ENCODE measurements at places on chromosomes 2 and 18.

DNA sequence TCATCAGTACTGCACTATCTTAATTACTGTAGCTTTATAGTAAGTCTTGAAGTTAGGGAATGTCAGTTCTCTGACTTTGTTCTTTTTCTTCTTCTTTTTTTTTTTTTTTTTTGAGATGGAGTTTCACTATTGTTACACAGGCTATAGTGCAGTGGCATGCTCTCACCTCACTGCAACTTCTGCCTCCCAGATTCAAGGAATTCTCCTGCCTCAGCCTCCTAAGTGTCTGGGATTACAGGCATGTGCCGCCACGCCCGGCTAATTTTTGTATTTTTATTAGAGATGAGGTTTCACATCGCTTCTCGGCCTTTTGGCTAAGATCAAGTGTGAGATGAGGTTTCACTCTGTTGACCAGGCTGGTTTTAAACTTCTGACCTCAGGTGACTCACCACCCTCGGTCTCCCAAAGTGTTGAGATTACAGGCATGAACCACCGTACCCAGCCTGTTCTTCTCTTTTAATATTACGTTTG is 41.9 kb upstream of the TANC1 start:
- DNase-seq = no peak

- no peak for DNase-seq
Observed at GRCh38 chr2:120555092-120555491, 180.6 kb upstream of the GLI2 start.

DNA sequence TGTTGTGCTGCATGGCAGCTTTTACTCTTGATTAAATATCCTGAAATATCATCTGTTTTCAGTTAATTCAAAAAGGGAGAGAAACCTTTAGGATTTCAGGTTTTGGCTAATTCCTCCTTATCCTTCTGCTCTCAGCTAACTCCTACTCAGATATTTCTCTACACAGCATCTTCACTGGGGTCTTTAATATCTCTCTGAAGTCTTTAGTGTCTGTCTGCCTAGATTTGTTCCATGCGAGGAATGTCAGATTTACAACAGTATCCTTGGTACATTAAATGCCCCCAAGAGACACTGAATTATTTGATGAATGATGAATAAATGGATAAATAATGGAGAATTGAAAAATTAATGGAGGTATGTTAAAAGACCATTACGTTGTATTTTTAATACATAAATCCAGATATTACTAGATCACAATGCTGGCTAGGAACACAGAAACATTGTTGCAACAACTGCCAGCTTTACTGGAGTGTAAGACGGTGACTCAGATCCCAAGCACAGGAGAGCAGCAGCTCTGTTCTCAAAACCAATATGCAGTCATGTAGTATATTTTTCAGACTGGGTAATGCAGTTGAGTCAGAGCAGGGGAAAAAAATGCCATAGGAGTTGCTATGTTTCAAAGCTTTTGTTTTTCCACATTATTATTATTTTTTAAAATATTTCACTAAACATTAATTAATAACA is 388.0 kb upstream of the SYT4 start:
- DNase-seq = no peak

- DNase-seq = no peak
Observed at GRCh38 chr2:85772841-85773491, 19.2 kb downstream of the ATOH8 start.

DNA sequence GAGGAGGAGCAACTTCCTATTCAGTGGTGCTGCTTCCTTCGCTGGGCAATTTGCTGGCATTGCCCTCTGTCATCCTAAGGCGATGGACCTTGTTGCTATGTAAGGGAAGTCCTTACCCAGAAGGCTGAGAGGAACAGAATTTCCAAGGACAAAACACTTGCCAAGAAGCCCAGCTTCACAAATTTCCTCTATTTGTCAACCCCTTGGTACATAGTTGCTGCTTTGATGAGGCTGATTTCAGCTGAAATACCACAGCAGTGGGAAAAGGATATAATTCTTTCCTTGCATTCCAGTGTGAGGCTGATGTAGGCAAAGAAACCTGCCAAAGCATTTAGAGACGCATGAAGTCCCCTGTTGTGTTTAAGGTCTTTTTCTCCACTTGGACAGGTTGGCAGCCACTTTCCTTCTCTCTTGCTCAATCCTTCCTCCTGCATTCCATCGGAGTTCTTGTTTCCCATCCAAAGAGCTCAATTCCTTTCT is 16.4 kb upstream of the ST3GAL5 start:
- DNase-seq = peak; percentile 85

DNA sequence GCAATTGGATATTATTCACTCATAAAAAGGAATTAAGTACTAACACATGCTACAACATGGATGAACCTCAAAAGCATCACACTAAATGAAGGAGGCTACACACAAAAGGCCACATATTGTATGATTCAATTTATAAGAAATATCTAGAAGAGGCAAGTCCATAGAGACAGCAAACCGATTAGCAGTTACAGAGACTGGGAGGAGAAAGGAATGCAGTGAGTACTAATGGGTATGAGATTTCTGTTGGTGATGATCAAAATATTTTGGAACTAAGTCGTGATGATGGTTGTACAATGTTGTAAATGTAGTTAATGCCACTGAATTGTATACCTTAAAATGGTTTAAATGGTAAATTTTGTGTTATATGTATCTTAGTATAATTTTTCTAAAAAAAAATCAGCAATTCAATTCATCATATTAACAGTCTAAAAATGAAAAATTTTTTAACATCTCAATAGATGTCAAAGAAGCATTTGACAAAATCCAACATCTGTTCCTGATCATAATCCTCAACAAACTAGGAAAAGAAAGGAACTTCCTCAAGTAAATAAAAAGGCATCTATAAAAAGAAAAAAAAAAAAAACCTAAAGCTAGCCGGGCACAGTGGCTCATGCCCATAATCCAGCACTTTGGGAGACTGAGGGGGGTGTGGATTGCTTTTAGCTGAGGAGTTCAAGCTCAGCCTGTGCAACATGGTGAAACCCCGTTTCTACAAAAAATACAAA is 98.1 kb downstream of the TGIF1 start:
- no peak for DNase-seq

DNA sequence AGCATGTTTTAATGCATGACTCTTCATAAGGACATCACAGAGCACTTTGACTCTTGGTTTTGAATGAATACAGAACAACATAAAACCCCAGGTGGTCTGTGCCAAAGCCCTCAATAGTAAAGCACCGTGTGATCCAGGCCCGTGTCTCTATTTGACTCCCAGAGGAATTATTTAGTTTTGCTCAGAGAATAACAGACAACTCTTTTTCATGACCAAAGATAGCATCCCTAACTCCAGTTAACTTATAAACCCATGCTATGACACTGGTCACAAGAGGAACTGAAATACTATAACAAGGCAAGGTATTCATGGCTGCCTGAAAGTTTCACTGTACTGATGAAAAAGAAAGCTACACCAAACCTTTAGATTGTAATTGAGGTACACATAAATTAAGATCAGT is 128.4 kb downstream of the IKZF2 start:
- DNase-seq = no peak

- no peak for DNase-seq
Observed at GRCh38 chr2:221518935-221519625, 53.0 kb downstream of the EPHA4 start.

DNA sequence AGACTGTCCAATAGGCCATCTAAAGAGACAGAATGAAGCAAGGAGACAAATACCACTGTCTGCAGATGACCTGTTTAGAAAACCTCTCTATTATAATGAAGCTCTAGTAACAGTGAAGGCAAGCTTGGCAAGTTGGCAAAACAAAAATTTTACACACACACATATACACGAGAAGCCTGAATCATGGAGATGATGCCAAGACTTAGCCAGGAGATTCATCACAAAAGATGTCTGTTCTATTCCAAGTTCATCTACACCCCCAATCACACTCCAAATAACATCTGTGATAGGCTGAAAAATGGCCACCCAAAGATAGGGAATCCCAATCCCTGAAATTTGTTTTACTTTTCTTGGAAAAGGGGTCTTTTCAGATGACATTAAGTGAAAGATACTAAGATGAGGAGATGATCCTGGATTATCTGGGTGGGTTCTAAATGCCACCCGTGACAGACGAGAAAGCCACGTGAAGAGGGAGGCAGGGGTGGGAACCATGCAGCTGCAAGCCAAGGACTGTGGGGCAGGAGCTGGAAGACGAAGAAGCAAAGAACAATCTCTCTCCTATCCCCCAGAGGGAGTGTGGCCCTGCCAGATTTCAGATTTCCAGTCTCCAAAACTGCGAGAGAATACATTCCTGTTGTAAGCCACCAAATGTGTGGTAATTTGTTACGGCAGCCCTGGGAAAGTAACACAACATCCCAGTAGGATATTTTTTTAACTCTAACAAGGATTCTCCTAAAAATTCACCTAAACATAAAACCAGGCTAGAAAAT is 20.0 kb downstream of the HDLBP start:
- no peak for DNase-seq

DNA sequence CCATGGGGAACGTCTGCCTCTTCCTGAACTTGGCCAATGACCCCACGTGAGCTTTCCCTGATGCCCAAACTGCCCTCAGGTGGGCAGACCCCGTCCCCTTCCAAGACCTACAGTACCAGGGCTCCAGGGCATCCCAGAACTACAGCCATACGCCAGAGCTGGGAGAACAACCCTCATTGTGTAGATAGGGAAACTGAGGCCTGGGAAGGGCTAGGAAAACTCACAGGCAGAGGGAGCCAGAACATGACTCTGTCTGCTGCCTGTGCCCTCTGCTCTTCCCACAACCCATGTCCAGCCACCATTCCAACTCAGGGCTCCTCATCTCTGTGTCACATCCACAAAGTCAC is 16.8 kb upstream of the ANKRD53 start:
- no peak for DNase-seq

GRCh38 chr18:34657860-34658500 is 52.1 kb upstream of the DTNA start:
- no peak for DNase-seq

- no peak for DNase-seq
Observed at GRCh38 chr2:79114797-79115494, 5.3 kb upstream of the REG1A start.

DNA sequence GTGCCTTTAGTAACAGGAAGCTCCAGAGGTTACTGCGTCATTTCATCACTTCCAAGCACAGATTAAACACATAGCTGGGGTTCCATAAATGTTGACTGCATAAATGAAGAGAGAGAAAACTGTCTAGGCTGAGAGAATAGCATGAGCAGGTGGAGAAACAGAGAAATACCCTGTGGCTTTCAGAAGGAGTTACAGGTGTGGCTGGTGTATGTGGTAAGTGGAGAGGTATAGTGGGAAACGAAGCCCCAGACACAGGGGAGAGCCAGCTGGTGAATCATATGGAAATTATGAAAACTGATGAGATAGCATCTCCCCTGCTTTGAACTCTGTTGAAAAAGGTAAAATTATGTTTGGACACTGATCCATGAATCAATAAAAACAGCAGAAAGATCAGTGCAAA is 807.4 kb upstream of the POU3F3 start:
- no peak for DNase-seq

DNA sequence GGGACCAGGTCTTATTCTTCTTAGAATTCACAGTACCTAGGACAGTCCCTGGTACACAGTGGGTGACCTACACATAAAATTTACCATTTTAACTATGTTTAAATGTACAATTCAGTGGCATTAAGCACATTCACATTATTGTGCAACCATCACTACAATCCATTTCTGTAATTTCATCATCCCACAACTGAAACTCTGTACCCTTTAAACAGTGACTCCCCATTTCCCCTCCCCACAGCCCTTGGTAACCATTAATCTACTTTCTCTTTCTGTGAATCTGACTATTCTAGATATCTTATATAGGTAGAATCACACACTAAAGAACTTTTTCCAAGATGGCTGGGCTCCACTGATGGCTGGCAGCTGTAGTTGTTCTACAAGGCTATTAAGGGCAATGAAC is 41.6 kb downstream of the GFPT1 start:
- peak; percentile 6 for DNase-seq

DNA sequence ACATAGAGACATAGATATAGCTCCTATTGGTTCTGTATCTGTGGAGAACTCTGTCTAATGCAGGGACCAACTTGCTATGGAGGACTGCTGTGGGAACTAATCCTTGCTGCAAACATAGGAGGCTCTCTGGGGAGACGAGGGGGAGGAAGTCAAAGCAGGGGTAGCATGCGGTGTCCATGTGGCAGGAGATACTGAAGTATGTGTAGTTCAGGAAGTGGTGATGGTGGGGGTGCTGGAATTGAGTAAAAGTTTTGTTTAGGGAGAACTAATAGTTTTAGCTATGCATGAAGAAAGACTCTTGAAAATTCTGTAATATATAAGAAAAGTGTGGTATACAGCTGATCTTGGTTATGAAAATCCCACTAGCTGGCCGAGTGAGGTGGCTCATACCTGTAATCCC is 62.0 kb downstream of the ANKRD44 start:
- peak; percentile 54 for DNase-seq

- DNase-seq = no peak
Observed at GRCh38 chr18:394987-395362, 105.5 kb downstream of the COLEC12 start.

DNA sequence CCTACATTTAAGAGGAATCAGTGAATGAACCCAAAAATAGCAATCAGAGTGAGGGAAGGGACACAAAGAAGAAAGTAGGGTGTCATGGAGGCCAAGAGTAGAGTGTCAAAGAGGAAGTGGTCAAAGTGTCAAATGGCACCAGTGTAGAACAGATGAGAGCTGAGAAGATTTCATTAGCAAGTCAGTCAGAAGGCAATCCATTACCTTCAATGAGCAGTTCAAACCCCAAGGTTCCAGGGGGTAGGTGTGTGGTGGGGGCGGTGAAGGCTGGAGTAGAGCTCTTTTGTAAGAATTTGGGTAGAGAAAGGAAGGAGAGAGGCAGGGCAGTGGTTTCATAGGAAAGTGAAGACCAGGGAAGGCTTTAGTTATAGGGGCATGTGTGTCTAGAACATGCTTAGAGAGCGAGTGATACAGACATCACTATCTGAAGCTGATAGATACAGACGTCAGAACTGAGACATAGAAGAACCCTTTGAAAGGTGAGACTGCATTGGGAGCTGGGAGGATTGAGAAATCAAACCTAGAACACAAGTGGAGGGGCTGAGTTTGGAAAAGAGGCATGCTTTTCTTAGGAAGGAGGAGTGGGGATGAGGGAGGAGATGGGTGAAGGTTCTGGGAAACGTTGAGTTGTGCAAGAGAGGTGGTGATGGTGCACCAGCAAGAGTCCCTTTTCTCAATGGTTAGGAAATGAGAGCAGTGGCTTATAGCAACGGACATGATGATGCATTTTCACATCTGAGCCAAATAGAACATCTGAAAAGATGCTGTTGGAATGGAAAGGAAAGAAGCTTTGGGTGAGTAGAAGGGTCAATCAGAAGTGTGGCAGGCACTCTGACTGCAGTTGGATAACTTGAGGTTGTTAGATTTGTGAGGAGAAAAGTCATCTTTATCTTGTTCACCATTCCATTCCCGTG is 48.9 kb upstream of the IL1RL1 start:
- no peak for DNase-seq

DNA sequence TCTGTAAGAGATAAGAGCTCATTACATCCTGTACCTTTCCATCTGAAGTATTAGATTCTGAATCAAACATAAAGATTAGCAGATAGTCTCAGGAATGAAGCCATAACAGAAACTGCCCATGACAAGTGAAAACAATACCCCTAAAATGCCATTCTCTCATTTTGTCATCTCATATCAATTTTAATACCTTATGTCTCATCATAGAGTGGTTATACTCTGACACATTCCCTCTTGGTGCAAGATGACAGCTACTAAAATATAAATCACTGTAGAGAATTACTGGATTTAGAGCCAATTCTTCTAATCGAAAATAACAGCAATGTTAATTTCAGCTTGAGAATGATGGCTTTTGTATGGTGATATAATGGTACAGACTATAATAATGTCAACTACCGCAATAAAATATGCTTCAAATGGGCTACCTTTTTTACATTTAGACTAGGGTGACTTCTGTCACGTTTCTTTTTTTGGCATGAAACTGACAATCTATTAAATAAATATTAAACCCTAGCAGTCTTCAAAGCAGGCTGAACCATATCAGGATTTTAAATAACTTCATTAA is 125.1 kb upstream of the ITGA4 start:
- DNase-seq = no peak

All from inflammatory macrophage treated with lipopolysaccharide for 1 hour (primary cell).